Hepatocyte (in vitro differentiated cells): ENCODE measurements at places on chromosomes 12 and 14. TPM values are rescaled to one million over a fixed set of nuclear protein-coding genes. Genes with fewer than 3 reads are reported as not detected.
A peak's percentile ranks its signal among the peaks of the same experiment; 100 is the strongest.

DNA sequence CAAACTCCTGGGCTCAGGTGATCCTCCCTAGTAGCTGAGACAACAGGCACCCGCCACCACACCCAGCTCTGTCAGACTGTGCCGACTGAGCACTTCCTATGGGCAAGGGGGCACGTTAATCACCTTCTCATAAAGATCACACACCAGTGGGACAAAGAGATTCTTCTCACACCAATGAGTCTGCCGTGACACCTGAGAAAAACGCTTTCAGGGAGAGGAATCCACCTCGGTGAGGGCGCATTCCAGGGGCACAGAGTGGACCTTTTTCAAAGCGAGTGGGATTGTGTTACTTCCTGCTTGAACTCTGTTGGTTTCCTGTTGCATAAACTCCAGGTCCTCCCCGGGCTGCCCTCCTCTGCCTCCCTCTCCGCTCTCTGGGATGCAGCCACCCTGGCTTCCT lies 17.5 kb upstream of the SCARB1 start:
- no peaks in the 10 kb centered on the region for H3K27me3 ChIP-seq
- H3K4me1 ChIP-seq, result peaks cover 15% of the 10 kb centered on the region
- H3K4me3 ChIP-seq, result no peak overlapping the region
- no peak for DNase-seq

The SLC17A8 gene
- total RNA-seq, result 0.10 and 0.40 TPM in 2 replicates

The CEBPE gene
- not detected in 2 replicates for total RNA-seq

The GUCY2C gene
- 47.6 and 48.1 TPM in 2 replicates for total RNA-seq

The PPM1H gene
- total RNA-seq, result 19.6 and 21.8 TPM in 2 replicates

- DNase-seq, result no peak
- no peaks in the 10 kb centered on the region for H3K27me3 ChIP-seq
- no peaks in the 10 kb centered on the region for H3K36me3 ChIP-seq
- H3K4me1 ChIP-seq, result no peaks in the 10 kb centered on the region
Measured at GRCh38 chr12:113923251-113923650, 42.9 kb downstream of the RBM19 start.

DNA sequence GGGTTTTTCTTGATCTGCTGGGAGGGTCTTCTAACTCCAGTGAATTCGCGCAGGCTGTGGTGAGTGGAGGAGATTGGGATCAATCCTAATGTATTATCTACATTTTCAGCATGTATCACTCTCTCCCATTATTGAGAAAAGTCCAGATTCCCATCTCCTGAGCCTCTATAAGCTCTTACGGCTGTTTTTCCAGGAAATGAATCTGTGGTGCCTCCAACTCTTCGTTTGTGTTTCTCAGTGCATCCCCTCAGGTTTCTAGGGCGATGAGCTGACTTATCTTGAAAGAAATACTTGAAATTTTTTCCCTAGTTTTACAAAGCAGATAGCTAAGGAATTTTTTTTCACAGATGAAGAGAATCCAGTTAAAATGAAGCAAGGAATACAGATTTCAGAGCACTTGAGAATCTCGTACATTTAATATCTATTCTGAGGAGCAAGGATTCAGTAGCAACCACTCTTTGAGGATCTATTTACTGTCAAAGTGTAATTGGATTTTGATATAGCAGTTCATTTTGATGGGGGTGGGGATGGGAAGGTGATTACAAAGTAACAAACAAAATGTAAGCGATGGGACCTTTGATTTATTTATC lies 138.7 kb downstream of the BRMS1L start:
- no peaks in the 10 kb centered on the region for H3K36me3 ChIP-seq
- no peak overlapping the region for H3K27ac ChIP-seq
- no peak for DNase-seq
- H3K4me3 ChIP-seq, result no peak overlapping the region
- no peaks in the 10 kb centered on the region for H3K4me1 ChIP-seq

The PLA2G1B gene
- 8.5 and 24.9 TPM in 2 replicates for total RNA-seq

GRCh38 chr12:111578971-111579340 lies 20.2 kb downstream of the ATXN2 start:
- no peak for DNase-seq
- H3K4me1 ChIP-seq, result peaks cover 9% of the 10 kb centered on the region
- no peaks in the 10 kb centered on the region for H3K36me3 ChIP-seq
- H3K27ac ChIP-seq, result peak overlapping the region; percentile 4
- no peak overlapping the region for H3K4me3 ChIP-seq

The NUP107 gene
- total RNA-seq, result 24.5 and 40.1 TPM in 2 replicates

DNA sequence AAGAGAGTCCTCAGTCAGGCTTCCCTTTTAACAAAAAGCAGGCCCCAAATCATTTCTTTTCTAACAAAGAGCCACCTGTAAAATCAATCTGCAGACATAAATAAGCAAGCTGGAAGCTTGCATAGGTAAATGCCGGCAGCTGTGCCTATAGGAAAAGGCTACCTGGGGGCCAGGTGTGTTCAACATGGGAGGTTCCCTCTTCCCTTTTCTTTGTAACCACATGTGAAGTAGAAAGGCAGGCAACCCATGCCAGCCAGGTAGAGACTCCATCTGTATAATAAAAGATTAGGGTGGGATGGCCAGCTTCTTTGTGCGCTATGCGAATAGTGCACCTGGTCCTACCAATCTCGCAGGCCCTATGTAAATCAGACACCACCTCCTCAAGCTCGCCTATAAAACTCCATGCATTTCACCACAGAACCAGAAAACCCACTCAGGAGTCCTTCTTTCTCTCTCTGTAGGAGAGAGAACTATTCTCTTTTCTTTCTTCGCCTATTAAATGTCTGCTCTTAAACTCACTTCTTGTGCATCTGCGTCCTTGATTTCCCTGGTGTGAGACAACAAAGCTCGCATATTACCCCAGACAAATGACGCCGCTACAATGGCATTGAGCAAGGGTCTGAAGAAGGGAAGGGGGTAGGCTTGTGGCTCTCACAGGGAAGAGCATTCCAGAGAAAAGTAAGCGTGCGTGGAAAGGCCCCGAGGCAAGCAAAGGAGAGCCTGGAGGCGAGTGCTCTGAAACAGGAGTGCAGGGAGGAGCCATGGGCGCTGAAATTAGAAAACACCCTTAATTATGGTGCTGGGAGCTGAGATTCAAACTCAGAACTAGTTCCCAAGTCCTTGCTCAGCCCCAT lies 67.2 kb downstream of the TTC9 start:
- no peaks in the 10 kb centered on the region for H3K36me3 ChIP-seq
- H3K4me1 ChIP-seq, result no peaks in the 10 kb centered on the region
- H3K27ac ChIP-seq, result no peak overlapping the region
- H3K27me3 ChIP-seq, result no peaks in the 10 kb centered on the region
- no peak for DNase-seq

DNA sequence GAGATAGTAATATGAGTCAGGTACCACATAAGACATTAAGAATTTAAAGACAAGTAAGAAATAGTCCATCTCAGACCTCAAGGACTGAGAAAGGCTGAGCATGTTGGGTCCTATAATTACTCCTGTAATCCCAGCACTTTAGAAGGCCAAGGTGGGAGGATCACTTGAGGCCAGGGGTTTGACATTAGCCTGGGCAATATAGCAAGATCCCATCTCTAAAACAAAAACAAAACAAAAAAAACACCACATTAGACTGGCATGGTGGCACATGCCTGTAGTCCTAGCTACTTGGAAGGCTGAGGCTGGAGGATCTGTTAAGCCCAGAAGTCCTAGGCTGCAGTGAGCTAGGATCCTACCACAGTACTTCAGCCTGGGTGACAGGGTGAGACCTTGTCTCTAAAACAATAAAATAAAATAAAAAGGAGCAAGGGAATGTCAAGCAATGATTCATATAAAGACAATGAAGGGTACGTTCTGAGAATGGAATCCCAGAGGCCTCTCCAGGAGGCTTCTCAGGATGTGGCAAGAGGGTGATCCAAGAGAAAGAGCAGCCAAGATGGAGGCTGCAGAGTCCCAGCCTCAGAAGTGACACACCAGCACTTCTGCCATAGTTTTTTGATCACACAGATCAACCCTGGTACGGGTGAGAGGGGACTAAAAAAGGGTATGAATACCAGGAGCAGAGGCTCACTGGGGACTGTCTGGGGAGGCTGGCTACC lies 206.4 kb downstream of the CRADD start:
- H3K27ac ChIP-seq, result no peak overlapping the region
- no peak overlapping the region for H3K4me3 ChIP-seq
- DNase-seq, result no peak

GRCh38 chr12:4030929-4031702 lies 157.9 kb upstream of the PARP11 start:
- H3K27me3 ChIP-seq, result no peaks in the 10 kb centered on the region
- H3K4me1 ChIP-seq, result peaks cover 19% of the 10 kb centered on the region
- no peak overlapping the region for H3K4me3 ChIP-seq
- DNase-seq, result peak; percentile 97

DNA sequence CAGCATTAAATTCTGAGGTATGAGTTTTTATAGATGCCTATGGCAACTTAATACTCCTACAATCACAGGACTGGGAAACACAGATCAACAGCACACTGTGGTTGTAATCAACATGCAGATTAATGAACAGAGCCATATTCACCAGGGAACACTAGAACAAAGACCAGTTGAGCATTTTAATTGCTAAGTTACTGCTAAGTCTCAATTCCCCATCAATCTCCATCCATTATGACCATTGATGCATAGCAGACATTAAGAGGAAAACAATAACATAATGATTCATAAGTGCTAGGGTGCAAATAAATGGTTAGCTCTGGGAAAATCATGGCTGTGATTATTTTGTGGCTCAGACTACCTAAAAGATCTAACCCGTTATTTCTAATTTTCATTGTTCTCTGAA lies 505.6 kb downstream of the TRHDE start:
- no peak overlapping the region for H3K4me3 ChIP-seq
- no peaks in the 10 kb centered on the region for H3K27me3 ChIP-seq
- no peak overlapping the region for H3K27ac ChIP-seq
- no peaks in the 10 kb centered on the region for H3K4me1 ChIP-seq
- no peak for DNase-seq
- H3K36me3 ChIP-seq, result no peaks in the 10 kb centered on the region

DNA sequence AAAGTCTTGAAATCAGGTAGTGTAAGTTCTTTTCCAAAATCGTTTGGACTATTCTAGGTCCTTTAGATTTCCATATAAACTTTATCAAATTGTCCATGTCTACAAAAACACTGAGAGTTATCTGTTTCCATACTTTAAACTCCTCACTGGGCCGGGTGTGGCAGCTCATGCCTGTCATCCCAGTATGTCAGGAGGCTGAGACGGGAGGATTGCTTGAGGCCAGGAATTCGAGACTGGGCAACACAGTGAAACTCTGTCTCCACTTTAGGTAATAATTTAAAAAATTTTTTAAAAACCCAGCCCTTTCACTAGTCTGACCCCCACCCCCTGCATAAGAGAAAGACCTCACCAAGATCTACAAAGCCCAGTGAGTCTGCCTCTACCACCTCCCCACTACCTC lies 6.4 kb upstream of the ISM2 start:
- H3K36me3 ChIP-seq, result no peaks in the 10 kb centered on the region
- peaks cover 4% of the 10 kb centered on the region for H3K4me1 ChIP-seq

GRCh38 chr14:81256289-81256960 lies 35.7 kb upstream of the GTF2A1 start:
- no peak overlapping the region for H3K4me3 ChIP-seq
- H3K4me1 ChIP-seq, result no peaks in the 10 kb centered on the region
- H3K27ac ChIP-seq, result no peak overlapping the region
- H3K27me3 ChIP-seq, result no peaks in the 10 kb centered on the region
- H3K36me3 ChIP-seq, result no peaks in the 10 kb centered on the region

GRCh38 chr12:31890295-31891285 lies 68.6 kb upstream of the RESF1 start:
- H3K4me1 ChIP-seq, result no peaks in the 10 kb centered on the region
- no peak overlapping the region for H3K27ac ChIP-seq
- no peak overlapping the region for H3K4me3 ChIP-seq
- H3K36me3 ChIP-seq, result no peaks in the 10 kb centered on the region
- DNase-seq, result no peak

The KRT81 gene
- total RNA-seq, result not detected in 2 replicates

The DEPDC4 gene
- 1.3 and 4.8 TPM in 2 replicates for total RNA-seq

The HCAR3 gene
- total RNA-seq, result 0.12 and 0.30 TPM in 2 replicates

The KDM2B gene
- total RNA-seq, result 18.8 and 22.7 TPM in 2 replicates

GRCh38 chr14:32078858-32079216 lies 1.7 kb downstream of the ARHGAP5 start:
- H3K27me3 ChIP-seq, result no peaks in the 10 kb centered on the region
- peak overlapping the region; percentile 59 for H3K4me3 ChIP-seq
- no peaks in the 10 kb centered on the region for H3K36me3 ChIP-seq
- peak; percentile 35 for DNase-seq
- peak overlapping the region; percentile 99 for H3K27ac ChIP-seq

- H3K4me3 ChIP-seq, result no peak overlapping the region
- DNase-seq, result peak; percentile 64
- no peaks in the 10 kb centered on the region for H3K36me3 ChIP-seq
- H3K27ac ChIP-seq, result peak overlapping the region; percentile 1
- H3K27me3 ChIP-seq, result no peaks in the 10 kb centered on the region
- H3K4me1 ChIP-seq, result peaks cover 5% of the 10 kb centered on the region
Measured at GRCh38 chr14:22994762-22995275, 12.5 kb upstream of the AJUBA start.

- no peaks in the 10 kb centered on the region for H3K27me3 ChIP-seq
- no peaks in the 10 kb centered on the region for H3K36me3 ChIP-seq
- peaks cover 4% of the 10 kb centered on the region for H3K4me1 ChIP-seq
- DNase-seq, result peak; percentile 5
- H3K4me3 ChIP-seq, result no peak overlapping the region
Measured at GRCh38 chr12:82015623-82016347, 256.6 kb upstream of the PPFIA2 start.

DNA sequence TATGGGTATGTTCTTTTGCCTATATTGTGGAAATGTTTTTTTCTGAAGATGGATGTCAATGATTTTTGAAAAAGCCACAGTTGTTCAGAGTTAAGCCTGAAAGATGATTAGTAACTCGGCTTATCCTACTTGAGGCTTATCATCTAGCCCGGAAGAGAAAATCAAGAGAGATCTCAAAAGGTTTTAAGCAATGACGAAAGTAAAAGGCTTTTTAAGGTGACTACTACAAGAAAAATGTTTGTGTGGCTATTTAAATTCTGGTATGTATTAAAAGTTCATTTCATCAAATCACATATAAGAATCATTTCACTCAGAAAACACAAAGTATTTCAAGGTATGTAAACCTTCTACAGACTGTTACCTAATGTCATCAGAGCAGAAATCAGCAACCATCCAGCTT lies 40.2 kb downstream of the HEATR5A start:
- no peaks in the 10 kb centered on the region for H3K36me3 ChIP-seq
- H3K27me3 ChIP-seq, result no peaks in the 10 kb centered on the region
- H3K4me3 ChIP-seq, result no peak overlapping the region
- H3K27ac ChIP-seq, result no peak overlapping the region
- H3K4me1 ChIP-seq, result no peaks in the 10 kb centered on the region
- DNase-seq, result no peak
